ENCODE measurements at places on chromosomes 1 and 21.

DNA sequence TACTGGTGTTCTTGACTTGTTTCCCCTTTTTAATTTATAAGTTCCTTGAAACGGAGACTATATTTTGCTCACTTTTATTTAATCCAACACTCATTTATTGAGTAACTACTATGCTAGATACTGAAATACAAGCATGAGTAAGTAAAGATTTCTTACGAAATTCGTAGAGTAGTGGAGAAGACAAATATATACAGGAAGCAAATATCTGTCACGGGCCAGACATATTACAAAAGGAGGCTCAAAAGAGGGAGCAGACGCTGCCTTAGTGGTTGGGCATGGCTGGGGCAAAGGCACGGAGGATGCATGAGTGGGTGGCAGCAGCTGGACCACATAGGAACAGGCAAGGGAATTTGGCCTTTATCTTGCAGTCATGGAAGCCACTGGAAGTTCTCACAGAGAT is 6.8 kb downstream of the NCF2 start:
- no peak for DNase-seq

DNA sequence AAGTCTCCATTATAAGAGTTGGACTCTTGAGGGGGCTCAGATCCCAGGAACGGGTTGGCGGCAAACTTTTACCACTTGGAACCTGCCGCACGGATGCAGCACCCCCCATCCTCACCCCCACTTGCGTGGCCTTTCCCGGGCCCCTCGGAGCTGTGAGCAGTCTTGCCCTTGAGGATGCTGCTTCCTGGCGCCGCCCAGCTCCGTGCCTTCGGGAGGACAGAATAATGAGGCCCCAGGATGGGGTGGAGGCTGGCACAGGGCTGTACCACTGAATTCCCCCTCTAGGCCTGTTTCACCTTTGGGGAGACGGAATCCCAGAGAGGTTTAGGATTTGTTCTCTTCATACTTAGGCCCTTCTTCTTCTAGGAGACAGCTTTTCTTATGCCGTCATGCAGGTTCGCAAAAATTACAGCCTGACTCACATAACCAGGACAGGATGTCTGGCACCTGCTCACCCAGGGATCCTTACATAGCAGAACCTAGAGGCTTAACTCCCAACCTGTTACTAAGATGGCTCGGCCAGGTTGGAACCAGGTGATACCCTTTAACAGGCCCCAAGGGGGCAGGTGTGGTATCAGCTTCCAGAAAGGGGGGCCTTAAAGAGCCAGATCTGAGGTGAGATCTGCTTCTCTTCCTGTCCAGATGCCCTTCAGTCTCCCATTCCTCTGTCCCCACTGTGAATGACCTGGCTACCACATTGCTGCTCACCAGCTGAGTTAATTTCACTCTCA is 1.5 kb downstream of the TRNP1 start:
- no peak for DNase-seq

DNA sequence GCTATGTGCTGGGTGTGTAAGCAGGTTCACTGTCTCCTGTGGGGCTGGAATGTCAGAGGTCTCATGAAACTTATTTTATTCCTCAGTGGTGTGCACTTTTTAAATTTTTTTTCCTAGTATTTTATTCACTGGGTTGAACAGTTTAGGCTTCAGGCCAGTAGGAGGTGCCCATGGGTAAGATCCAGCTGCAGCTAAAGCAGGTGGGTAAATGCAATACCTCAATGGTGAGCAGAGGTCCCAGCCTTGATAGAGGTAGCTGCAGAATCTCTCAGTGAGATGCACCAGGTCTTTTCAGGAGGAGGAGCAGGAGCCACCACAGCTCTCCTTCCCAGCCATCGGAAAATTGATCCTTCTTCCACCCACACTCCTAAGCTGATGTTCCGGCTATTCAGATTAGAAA is 12.6 kb upstream of the OR6N2 start:
- DNase-seq: no peak

- no peak for DNase-seq
Observed at GRCh38 chr1:154714638-154715037, 106.7 kb upstream of the ADAR start.

DNA sequence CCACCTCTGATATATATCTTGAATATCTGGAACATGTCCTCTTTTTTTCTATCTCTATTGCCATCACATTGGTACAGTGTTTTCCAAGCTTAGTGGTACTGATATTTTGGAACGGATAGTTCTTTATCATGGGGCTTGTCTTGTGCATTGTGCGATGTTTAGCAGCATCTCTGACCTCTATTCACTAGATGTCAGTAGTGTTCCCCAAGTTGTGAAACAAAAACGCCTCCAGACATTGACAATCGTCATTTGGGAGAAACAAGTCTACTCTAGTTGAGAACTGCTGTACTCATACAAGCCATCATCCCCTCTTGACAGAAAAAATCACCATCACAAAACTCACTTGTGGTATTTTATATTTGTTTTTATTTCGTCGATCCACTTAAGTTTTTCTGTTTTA is 79.7 kb upstream of the CHODL start:
- no peak for DNase-seq

- no peak for DNase-seq
Observed at GRCh38 chr1:182740120-182740519, 49.5 kb upstream of the NPL start.

DNA sequence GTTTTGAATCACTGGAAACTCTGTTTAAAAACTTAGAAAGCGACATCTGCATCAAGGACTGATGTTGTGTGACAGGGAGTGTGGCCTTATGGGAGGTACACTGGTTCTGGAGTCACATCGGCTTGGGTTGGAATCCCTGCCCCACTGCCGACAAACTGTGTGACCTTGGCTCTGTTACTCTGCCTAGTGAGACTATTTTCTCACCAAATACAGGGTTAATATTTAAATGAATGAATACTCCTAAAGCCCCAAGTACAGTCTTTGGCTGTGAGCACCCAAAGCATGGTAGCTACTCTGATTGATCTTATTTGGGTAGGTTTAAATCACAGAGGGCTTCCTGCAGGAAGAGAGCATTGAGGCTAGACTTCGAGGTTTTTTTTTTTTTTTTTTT is 102.0 kb downstream of the ACTL8 start:
- no peak for DNase-seq

- DNase-seq: no peak
Observed at GRCh38 chr1:22487781-22488180, 36.1 kb downstream of the ZBTB40 start.

GRCh38 chr1:54292002-54292911 is 92.3 kb downstream of the MRPL37 start:
- no peak for DNase-seq

- DNase-seq: no peak
Observed at GRCh38 chr1:112342558-112342957, 53.5 kb upstream of the CTTNBP2NL start.

DNA sequence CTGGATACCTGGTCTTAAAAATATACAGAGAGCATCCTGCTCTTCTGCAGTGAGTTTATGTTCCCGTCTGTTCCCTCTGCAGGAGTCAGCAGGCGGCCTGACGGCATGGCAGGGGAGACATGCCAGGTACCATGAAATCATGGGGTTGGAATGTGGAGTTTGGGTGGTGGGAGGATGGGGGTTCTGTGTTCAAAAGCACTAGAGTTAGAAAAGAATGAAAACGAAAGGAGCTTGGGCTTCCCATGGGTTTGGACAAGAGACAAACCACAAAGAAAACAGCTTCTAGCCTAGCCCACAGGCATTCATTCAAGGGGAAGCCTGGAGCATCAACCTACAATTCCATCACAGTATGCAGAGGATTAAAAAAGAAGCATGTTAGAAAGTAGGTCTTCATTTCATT is 59.9 kb downstream of the WARS2 start:
- DNase-seq: no peak
